ENCODE measurements at places on chromosomes 5 and 9. TPM values are rescaled to one million over a fixed set of nuclear protein-coding genes. Genes with fewer than 3 reads are reported as not detected.

TMEM38B gene
- 12.6 TPM for total RNA-seq

DMRT3 gene
- total RNA-seq = not detected

MLANA gene
- total RNA-seq = not detected

PCDHAC2 gene
- total RNA-seq = 1.1 TPM

C5orf52 gene
- not detected for total RNA-seq
